K562 (cell line): ENCODE measurements at places on chromosomes 12 and 14. TPM values are rescaled to one million over a fixed set of nuclear protein-coding genes. Genes with fewer than 3 reads are reported as not detected.

- DNase-seq, result no peak
Measured at GRCh38 chr12:5409619-5410018, 22.3 kb upstream of the NTF3 start.

AMDHD1 gene
- total RNA-seq, result not detected in 2 replicates

DNA sequence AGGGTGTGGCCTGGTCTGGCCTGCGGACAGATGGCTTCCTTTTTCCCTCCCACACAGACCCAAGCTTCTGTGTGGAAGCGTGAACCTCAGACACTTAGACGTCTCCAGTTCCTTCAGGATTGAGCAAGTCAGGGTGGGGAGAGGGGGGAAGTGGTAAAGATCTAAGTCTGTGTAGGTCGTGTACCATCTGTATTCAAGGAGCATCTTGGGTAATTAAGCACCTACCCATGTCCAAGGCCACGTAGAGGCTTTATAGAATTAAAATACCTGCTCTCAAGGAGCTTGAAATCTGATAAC is 1.7 kb downstream of the AVIL start:
- peak; percentile 68 for DNase-seq

DNA sequence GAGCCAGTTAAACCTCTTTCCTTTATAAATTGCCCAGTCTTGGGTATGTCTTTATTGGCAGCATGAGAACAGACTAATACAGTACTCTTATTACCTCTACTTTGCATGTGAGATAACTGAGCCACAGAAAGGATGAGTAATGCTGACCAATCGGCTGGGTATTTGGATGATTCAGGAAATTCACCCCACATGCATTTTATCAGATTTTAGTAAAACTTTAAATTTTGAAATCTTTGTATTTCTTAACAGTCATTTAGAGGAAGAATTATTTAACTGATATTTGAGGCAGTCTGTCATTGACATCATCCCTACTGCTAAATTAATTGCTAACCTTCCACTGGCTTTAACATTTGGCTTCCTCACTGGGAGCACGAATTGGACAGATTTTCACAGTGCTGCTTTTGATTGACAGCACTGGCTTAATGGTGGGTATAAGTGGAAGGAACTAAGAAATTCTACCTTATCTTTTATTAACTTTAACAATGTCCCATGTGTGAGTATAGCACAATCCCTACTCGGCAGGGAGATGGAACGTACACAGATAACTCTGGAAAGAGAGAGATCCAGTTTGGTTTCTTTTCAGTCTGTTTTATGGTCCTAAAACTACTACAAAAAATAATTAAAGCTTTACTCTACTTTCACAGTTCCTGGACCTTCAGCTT is 261.0 kb downstream of the DACT1 start:
- DNase-seq, result no peak

- DNase-seq, result no peak
Measured at GRCh38 chr12:94312378-94312777, 147.3 kb downstream of the CEP83 start.

DNA sequence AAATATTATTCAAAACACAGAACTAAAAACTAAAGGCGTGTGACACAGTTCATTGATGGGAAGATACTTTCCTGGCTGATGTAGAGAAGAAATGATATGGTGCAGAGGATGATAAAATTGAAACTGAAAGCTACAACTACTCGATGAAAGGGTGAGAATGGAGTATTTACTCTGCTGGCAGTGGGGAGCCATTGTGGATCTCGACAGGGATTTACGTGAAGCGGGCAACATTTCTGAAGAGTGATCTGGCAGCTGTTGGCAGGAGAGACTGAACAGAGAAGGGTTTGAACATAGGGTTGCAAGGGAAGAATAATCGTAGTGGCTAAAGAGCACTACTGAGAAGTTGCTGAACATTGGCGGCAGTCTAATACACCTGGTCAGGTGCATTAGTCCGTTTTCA is 464.9 kb downstream of the PDZRN4 start:
- no peak for DNase-seq

SUOX gene
- total RNA-seq, result 23.7 and 25.8 TPM in 2 replicates

GRCh38 chr12:74514098-74514872 is 23.4 kb upstream of the ATXN7L3B start:
- DNase-seq, result no peak

DNA sequence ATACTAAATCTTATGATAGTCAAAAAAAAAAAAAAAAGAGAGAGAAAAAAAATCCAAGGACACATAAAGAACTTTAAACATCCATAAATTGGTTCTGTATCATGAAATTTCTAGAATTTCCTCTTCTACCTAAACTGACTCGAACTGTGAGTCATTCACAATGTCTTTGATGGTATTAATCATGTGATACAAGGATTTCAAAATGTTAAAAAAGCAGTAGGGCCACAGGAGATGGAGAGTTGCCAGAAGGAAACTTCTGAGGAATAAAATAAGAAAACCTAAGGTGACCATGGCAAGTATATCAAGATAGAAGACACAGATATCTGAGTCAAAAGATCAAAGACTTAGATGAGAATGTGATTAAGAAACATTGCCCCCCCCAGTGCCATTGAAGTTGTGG is 1320.9 kb upstream of the FLRT2 start:
- DNase-seq, result no peak

DNA sequence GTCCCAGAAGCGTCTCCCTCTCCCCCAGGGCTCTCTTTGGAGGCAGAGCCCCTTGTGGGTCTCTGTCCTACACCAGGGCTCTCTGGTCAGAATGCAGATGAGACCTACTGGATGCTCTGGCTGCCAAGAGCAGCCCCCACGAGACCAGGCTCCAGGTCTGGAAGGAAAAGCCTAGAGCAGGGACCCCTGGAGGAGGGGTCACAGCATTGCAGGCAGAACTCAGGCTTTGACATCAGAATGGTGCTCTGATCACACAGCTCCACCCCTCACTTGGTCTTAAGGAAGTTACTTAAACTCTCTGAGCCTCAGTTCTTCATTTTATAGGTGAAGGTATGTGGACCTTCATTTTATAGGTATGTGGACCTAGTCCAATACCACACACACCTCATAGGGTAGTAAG is 83.1 kb downstream of the ARL6IP4 start:
- DNase-seq, result peak; percentile 69

AQP2 gene
- total RNA-seq, result not detected in 2 replicates

ACADS gene
- total RNA-seq, result 17.2 and 18.5 TPM in 2 replicates

DNAJC22 gene
- 0.62 and 0.69 TPM in 2 replicates for total RNA-seq
